ENCODE measurements at places on chromosomes 16 and 17. TPM values are rescaled to one million over a fixed set of nuclear protein-coding genes. Genes with fewer than 3 reads are reported as not detected.

EPOP gene
- total RNA-seq: 2.6 TPM

DNA sequence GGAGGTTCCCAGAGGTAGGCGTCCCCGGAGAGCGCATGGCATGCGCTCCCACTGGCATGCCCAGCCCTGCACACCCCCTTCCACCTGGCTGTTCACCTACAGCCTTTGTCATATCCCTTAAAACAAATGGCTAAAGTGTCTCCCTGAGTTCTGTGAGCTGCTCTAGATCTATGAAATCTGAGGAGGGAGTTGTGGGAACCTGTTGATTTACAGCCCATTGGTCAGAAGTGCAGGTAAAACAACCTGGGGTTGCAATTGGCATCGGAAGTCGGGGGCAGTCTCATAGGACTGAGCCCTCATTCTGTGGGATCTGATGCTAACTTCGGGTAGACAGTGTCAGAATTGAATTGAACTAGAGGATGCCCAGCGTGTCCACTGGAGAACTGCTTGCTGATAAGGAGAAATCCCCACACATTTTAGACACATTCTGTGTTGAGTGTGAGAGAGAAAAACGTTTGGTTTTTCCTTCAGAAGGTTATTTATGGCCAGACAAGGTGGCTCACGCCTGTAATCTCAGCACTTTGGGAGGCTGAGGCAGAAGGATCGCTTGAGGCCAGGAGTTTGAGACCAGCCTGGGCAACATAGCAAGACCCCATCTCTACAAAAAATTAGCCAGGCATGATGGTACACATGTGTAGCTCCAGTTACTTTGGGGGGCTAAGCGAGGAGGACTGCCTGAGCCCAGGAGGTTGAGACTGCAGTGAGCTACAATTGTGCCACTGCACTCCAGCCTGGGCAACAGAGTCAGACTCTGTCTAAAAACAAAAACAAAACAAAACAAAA, 22.1 kb upstream of the GSG1L start:
- H3K4me1 ChIP-seq: no peaks in the 10 kb centered on the region
- DNase-seq: no peak
- no peaks in the 10 kb centered on the region for H3K27me3 ChIP-seq
- H3K36me3 ChIP-seq: no peaks in the 10 kb centered on the region
- H3K27ac ChIP-seq: no peak overlapping the region
- no peak overlapping the region for H3K4me3 ChIP-seq

GRCh38 chr17:45282683-45283644, 21.1 kb upstream of the SPATA32 start:
- no peaks in the 10 kb centered on the region for H3K27me3 ChIP-seq
- peak overlapping the region; percentile 69 for H3K27ac ChIP-seq
- no peak for DNase-seq
- H3K36me3 ChIP-seq: peaks cover 58% of the 10 kb centered on the region
- H3K4me1 ChIP-seq: no peaks in the 10 kb centered on the region
- no peak overlapping the region for H3K4me3 ChIP-seq

GRCh38 chr16:66668777-66669444, 27.6 kb downstream of the CMTM4 start:
- no peak for DNase-seq
- H3K36me3 ChIP-seq: no peaks in the 10 kb centered on the region
- no peak overlapping the region for H3K27ac ChIP-seq
- H3K4me3 ChIP-seq: no peak overlapping the region
- no peaks in the 10 kb centered on the region for H3K27me3 ChIP-seq
- H3K4me1 ChIP-seq: no peaks in the 10 kb centered on the region

GRCh38 chr17:49494986-49495841, at the start of gene NGFR:
NGFR (plus strand) TSS chr17:49495293; CDS start chr17:49495418, 125 bp downstream.
- no peak within 1 kb of the TSS for H3K27ac ChIP-seq
- peaks cover 97% of the 10 kb centered on the region for H3K27me3 ChIP-seq
- H3K36me3 ChIP-seq: no peaks in the 10 kb centered on the region
- H3K4me1 ChIP-seq: peaks cover 12% of the 10 kb centered on the region
- DNase-seq: peak; percentile 34
